Activated effector memory CD4-positive, alpha-beta T cell treated with Interleukin-2 at 50 U/mL for 16 hours (primary cell): ENCODE measurements at places on chromosomes 1 and 21.

GRCh38 chr1:164868990-164869389 is 310.0 kb downstream of the PBX1 start:
- DNase-seq: no peak

DNA sequence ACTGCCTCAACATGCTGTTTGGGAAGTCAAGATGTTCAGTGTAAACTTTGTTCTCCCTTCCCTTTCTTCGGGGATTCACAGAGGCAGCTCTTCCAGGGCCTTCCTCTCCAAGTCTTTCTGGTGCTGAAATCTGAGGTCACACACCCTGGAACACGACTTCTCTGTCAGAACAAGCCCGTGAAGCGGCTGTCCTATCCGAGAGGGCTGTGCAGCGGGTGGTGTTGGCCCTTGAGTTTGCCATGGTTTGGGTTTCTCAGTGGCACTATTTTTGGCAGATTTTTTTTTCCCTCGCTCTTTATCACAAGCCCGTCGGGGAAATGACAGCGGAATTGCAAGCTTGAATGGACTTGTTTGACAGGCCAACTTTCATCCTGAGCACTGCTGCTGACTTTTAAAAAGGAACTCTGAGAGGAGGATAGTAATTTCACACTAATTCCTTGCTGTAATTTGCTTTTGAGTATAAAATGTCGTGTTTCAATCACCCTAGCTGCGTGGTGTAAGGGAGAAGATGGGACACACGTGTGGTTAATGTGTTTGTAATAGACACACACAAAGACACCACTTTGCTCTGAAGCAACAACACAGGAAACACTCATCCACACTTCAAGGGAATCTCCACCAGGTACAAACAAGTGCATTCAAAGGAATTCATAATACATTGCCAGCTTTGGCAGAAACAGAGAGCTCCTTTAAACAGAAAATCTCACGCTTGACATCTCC is 60.1 kb upstream of the TARBP1 start:
- DNase-seq: no peak

DNA sequence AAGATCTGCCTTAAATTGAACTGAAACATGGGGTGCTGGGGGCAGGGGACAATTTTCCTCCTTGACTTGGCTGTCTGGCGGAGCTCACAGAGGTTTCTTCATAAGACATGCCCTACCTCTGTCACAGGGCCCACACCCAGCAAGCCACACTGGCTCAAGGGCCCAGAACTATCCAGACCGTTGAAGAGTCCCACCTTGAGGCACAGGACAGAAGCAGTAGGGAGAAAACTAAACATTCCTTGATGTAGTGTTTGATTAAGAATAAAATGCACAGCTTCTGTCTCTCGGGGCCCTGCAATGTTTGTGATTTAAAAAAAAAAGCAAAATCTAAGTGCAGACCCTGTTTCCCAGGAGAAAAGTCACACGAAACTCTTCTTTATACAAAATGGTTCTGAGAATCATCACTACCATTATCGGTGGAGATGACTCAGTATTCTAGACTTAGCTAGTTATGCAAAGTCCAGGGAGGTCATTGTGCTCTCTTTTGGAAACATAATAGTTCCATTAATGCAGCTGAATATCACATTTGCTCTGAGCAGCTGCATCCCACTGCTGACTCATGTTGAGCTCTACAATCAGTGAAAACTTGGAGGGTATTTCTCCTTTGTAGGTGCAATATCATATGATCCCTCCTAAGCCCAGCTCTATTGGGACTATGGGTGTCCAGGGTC is 53.6 kb upstream of the DIRAS3 start:
- DNase-seq: no peak

DNA sequence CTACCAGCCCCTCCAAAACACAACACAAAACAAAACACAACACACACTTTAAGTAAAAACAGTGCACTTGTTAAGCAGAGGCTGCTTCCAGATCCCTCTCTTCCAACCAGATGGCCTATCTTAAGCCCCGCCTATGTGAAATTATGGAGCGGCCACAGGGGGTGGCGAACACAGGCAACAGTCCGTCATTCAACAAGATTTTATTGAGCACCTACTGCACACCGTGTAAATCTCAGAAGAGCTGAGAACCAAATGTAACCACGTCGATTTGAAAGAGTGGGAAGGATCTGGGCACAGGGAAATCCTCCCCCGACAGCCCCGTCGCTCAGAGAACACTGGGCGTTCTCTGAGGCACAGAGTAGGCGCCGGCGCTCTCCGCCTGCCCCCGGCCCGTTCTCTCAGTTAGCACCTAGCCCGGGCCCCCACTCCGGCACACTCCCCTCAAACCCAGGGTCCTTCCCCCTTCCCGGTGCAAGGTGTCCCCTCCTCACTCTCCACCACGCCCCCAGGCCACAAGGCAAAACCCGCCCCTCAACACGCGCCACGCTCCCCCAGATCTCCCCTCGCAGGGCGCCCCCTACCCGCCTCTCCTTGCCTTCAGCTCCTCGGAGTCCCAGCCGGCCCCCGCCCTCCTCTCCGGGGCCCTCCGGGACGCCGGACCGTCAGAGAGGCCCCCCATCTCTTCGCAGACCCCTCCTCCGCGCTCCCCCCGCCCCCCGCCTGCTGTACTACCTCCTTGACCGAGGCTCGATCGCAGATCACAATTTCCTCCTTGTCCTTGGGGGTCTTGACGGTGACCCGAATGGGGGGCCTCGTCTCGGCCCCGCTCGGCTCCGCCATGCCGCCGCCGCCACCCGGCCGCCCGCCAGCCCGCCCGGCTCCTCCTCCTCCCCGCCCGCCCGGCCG is 483 bp downstream of the UBQLN4 start:
- DNase-seq: peak; percentile 54

DNA sequence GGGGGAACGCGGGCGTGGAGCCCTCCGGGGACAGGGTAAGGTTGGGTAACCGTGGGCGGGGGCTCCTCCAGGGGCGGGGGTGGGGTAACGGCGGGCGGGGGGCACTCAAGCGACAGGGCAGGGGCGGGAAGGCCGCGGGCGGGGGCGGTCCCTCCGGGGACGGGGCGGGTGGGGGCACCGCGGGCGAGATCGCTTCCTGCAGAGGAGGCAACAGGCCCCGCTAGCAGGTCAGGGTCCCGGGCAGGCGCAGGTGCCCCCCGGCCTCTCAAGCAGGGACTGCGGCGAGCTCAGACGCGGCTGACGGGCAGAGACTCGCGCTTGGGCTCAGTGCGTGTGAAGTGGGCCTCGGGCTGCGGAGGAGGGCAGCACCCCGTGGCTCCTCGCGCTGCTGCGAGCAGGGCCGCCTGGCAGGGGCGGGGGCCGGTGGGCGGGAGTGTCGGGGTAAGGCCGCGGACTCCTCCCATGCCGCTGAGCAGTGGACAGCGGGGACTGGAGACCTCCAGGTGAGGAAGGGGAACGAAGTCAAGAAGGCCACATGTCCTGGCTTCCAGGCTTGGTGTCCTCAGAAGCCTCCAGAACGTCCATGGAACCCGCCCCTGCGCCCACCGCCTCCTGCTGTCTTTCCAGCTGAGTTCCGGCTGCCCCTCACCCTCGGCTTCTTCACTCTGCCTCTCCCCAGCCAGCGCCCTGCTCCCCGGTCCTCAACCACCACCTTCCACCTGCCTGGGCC is 627 bp upstream of the GNB1 start:
- DNase-seq: no peak

- DNase-seq: no peak
Observed at GRCh38 chr1:60895701-60896100, 186.7 kb upstream of the NFIA start.

- DNase-seq: no peak
Observed at GRCh38 chr1:72690871-72691270, 408.5 kb upstream of the NEGR1 start.

DNA sequence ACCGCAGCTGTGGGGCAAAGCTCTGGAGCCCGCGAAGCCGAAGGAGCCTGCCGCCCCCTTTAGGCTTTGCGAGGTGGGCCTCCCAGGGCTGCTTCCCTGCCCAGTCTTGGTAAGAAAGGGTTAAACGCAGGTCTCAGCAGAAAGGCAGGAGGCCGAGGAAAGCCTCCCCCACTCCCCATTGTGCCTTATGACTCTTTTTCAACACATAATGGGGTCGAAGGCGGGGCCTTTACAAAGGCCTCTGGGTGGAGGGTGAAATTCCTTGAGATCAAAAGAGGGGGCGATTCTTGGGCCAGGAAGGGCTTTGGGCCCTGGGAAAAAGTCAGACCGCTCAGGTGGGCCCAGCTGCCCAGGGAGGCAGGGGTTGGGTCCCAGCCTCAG is 880 bp downstream of the ALPL start:
- no peak for DNase-seq

- no peak for DNase-seq
Observed at GRCh38 chr1:64236541-64236954, 33.1 kb downstream of the UBE2U start.

- DNase-seq: peak; percentile 86
Observed at GRCh38 chr1:1574721-1575537, at the start of gene SSU72. SSU72 (minus strand) TSS chr1:1574863; CDS start chr1:1574557, 306 bp downstream.

- DNase-seq: no peak
Observed at GRCh38 chr21:45060675-45061311, 13.6 kb upstream of the ADARB1 start.

GRCh38 chr1:1593834-1594601 is 5.9 kb downstream of the FNDC10 start:
- DNase-seq: no peak

DNA sequence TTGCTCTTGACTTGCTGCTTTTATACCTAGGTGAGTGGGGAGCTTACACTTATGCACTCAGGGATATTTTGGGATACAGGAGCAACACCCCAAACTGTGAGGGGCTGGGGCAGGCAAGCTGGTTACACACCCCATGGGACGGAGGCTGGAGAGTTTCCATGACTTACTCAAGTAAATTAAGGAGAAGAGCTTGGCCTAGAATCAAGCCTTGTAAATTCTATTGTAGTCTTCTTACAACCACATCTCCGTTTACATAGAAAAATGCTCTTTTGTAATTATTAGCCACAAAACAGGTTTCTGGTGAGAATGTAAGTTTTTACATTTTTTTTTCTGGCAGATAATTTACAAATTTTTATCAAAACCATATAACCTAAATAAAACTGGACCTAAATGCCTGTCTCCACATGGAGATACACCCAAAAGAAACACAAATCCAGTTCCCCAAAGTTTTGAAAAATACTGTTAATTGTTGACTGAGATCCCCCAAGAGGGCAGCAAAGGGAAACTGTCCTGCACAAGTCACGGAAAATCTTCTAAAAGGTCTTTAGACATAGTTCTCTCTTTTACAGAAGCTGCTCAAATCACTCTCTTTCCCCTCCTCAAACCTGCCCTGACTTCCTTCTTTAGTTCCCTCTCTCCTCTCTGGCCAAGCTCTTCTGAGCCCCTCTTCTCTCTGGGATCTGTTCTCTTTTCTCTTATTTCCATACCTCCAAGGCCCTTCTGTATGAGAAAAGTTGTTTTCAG is 134.0 kb downstream of the HIVEP3 start:
- DNase-seq: no peak

- no peak for DNase-seq
Observed at GRCh38 chr1:198499588-198499987, 40.9 kb downstream of the ATP6V1G3 start.

DNA sequence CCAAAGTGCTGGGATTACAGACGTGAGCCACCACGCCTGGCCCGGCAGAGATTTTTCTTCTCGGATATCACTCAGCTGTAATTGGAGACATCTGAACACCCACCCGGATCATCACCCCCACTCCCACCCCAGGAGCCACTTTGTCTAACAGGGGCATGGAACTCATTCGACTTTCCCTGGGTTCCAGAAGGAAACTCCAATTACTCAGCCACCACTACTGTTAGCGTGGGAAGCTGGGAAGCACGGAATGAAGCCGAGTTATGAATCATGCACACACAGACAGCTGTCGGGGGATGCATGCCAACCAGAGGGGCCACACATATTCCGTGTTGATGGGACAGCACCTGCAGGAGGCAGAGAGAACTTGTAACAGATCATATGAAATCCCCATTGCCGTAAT is 85.2 kb downstream of the HLCS start:
- DNase-seq: no peak

DNA sequence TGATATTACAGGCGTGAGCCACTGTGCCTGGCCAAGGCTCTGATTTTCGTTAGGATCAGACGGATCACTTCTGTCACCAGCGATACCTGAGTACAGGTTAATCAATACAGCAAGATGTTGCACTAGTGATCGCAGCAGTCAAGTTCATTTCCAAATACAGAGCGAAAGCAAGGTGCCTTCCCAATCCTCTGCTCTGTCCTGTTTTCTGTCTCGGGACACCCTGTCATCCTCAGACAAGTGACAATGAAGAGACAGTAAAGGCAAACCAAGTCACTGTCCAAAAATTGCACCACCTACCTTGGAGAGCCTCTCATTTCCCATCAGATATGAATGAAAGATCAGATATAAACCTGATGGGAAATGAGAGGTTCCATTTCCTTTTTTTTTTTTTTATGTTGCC is 5.6 kb upstream of the CLDN14 start:
- DNase-seq: no peak

- no peak for DNase-seq
Observed at GRCh38 chr1:238962941-238963340, 423.4 kb upstream of the CHRM3 start.

- peak; percentile 13 for DNase-seq
Observed at GRCh38 chr21:44428281-44428960, 26.9 kb upstream of the LRRC3 start.

GRCh38 chr1:61978796-61979195 is 215.9 kb upstream of the L1TD1 start:
- no peak for DNase-seq

- no peak for DNase-seq
Observed at GRCh38 chr1:225863167-225863566, 19.0 kb downstream of the TMEM63A start.

DNA sequence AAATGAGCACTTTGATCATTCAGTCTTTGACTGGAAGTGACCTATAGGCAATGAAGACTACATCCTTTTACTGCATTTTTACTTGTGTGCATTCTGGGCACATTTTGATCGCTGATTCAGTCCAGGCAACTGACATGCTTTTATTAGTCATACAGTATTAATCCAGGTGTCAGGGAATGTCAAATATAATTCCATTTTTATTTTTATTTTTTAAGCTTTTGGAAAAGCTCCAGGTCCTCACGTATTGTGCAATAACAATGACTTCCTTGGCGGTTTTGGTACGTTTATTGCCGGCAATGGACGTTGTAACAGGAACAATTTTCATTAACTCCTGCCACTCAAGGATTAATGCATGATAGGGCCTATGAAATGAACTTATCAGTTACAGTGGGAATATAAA is 302.6 kb upstream of the PTBP2 start:
- no peak for DNase-seq

GRCh38 chr1:224529844-224530243 is 86.3 kb upstream of the CNIH3 start:
- no peak for DNase-seq

DNA sequence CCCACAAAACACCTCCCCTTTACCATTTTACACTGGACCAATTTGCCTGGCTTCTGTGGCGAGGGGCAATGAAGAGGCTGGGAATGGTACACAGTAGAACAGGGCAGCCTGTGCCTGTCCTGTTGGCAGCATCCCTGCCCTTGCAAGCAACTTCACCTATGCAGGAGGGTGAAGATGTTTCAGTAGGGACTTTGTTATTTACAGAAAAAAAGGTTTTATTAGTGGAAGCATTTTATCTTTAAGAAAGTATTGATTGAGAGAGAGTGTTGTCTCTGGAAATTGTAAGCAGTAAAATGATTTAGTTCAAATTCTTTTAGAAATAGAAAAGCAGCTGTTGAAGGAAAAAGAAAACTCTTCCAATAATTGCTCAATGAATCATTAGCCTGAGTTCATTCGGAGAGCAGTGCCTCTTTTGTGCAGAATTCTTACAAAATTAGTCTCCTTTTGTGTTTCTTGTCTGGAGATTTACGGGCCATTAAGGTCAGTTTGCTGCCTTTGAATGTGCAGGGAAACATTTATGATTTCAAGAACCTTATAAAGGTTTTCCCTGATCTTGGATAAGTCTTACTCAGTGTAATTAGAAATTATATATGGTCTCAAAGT is 49.1 kb downstream of the HHAT start:
- no peak for DNase-seq
